ENCODE measurements at places on chromosomes 2 and 18.

DNA sequence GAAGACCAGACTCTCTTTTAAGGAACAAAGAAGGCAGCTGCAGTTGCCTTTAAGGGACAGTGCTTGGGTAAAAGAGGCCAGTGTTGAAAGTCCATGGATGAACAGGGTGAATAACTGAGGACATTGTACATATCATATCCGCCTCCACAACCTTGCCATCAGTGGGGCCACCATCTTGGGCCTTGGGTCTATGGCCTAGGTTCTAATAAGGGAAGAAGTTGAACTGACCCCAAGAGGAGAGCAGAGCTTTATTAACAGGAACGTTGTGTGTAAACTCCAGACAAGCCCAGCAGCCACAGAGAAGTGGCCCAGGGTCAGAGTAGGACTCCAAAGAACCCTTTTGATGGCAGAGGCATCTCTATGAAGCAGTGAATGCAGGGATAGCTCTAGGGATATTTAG is 332.8 kb downstream of the CYP26B1 start:
- no peak for DNase-seq
- H3K4me3 ChIP-seq: no peak overlapping the region
- no peaks in the 10 kb centered on the region for H3K36me3 ChIP-seq
- no peak overlapping the region for H3K27ac ChIP-seq
- H3K27me3 ChIP-seq: no peaks in the 10 kb centered on the region

GRCh38 chr2:10722252-10722825 is 909 bp downstream of the ATP6V1C2 start:
- peaks cover 46% of the 10 kb centered on the region for H3K4me1 ChIP-seq
- H3K27ac ChIP-seq: no peak overlapping the region
- no peak for DNase-seq

GRCh38 chr2:169513926-169514325 is 4.4 kb downstream of the KLHL41 start:
- no peak for DNase-seq
- H3K27me3 ChIP-seq: no peaks in the 10 kb centered on the region
- H3K27ac ChIP-seq: no peak overlapping the region
- H3K36me3 ChIP-seq: no peaks in the 10 kb centered on the region

DNA sequence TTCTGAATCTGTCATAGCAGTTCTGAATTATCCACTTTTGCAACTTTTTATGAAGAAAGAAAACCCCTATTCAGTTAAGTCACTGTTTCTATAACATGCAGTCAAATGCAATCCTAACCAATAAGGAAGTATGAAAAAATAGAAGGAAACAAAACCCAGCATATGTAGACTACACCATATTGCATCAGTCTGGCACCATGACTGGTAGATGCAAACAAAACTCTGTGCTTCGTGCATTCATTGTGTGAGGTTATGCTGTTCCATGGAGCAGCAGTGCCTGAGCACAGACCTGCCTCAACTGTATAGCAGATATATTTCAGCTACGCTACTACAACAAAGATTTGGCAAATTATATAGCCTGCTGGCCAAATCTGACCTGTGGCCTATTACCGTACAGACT is 325.5 kb downstream of the LRP1B start:
- H3K4me1 ChIP-seq: no peaks in the 10 kb centered on the region
- no peak overlapping the region for H3K27ac ChIP-seq
- no peaks in the 10 kb centered on the region for H3K36me3 ChIP-seq
- H3K27me3 ChIP-seq: no peaks in the 10 kb centered on the region
- no peak for DNase-seq

- H3K27ac ChIP-seq: no peak overlapping the region
- H3K4me1 ChIP-seq: no peaks in the 10 kb centered on the region
- H3K27me3 ChIP-seq: no peaks in the 10 kb centered on the region
- H3K36me3 ChIP-seq: no peaks in the 10 kb centered on the region
- no peak for DNase-seq
These were observed 447.6 kb upstream of the CHST9 start for GRCh38 chr18:27632706-27633105.

DNA sequence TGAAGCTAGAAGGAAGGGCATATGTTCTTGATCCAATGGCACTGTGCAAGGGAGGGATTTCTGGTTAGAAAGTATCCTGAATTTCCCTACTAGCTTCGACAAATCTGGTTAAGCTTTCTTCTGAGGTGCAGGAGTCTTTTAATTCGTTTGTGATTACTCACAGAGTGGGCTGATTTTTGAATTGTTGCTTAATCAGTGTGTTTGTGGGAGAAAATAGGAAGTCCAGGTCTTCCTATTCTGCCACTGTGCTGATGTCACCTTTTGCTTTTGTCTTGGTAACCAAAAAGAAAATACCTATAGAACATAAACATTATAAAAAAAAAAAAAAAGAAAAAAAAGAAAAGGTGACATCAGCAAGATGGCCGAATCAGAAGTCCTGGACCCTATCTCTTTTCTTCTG is 1008.6 kb downstream of the TSN start:
- no peak overlapping the region for H3K27ac ChIP-seq
- H3K36me3 ChIP-seq: no peaks in the 10 kb centered on the region
- DNase-seq: no peak

DNA sequence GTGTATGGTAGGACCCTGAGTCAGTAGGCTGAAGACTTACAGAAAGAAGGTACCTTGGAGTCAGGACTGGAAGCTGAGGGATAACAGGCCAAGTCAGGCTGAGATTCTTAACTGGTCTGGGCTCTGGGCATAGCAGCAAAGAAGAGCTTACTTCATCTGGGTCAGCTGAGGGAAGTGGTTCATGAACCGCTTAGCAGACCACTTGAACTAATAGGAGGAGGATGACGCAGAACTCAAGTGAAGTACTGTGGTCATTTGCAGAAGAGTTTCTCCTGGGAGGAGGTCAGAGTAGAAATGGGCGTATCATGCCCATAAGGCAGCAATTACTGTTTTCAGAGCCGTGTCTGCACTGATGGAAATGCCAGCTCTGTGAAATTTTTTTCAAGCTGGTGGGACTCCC is 164.5 kb downstream of the LCLAT1 start:
- H3K27me3 ChIP-seq: no peaks in the 10 kb centered on the region
- H3K36me3 ChIP-seq: no peaks in the 10 kb centered on the region
- no peak overlapping the region for H3K27ac ChIP-seq
- DNase-seq: no peak
- no peak overlapping the region for H3K4me3 ChIP-seq

DNA sequence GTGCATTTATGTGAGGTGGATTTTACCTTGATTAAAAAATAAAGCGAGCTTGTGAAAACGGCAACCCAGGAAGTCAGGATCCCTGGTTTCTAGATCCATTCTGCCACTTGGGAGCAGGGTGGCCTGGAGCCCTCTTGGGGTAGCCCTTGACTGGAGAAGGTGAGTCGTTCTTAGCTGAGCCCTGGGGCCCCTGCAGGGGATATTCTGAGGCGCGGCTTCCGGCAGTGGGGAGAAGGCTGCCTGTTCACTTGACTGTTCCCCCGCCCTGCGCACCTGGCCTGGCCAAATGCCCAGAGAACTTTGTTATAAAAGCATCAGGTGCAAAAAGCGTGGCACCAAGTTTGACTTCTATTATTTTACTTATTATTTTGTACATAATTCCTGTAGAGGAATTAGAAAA is 221.9 kb downstream of the DYSF start:
- peak; percentile 64 for DNase-seq
- H3K27me3 ChIP-seq: no peaks in the 10 kb centered on the region
- no peaks in the 10 kb centered on the region for H3K36me3 ChIP-seq
- 0 out of 2 replicates have a peak, but pooled peaks cover 7% of the 10 kb centered on the region for H3K4me1 ChIP-seq
- no peak overlapping the region for H3K27ac ChIP-seq

- H3K4me3 ChIP-seq: no peak overlapping the region
- H3K27ac ChIP-seq: no peak overlapping the region
- DNase-seq: no peak
- 0 out of 2 replicates have a peak, but pooled peaks cover 7% of the 10 kb centered on the region for H3K4me1 ChIP-seq
- no peaks in the 10 kb centered on the region for H3K36me3 ChIP-seq
These were observed 240.2 kb downstream of the FSIP2 start for GRCh38 chr2:185978634-185979407.

DNA sequence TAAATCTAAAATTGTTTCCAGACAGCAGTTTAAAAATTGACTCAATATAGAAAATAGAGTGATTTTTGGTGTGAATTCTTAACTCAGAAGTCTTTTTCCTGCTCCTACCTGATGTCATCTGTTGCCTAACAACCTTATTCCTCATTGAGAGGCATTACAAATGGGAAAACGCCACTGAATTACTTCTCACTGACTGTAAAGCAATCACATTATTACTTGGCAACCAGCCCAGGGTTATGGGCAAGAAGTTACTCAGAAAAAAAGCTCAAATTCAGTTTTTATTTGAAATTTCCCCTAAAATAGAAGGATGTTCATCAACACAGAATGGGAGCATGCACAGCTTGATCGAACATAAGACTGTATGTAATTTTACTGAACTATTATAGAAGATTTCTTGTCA is 201.8 kb upstream of the GULP1 start:
- no peaks in the 10 kb centered on the region for H3K4me1 ChIP-seq
- H3K4me3 ChIP-seq: no peak overlapping the region
- H3K27me3 ChIP-seq: no peaks in the 10 kb centered on the region
- no peak for DNase-seq

GRCh38 chr2:190864375-190864774 is 16.2 kb upstream of the GLS start:
- peaks cover 18% of the 10 kb centered on the region for H3K4me1 ChIP-seq
- H3K36me3 ChIP-seq: no peaks in the 10 kb centered on the region
- H3K27ac ChIP-seq: no peak overlapping the region
- no peaks in the 10 kb centered on the region for H3K27me3 ChIP-seq
- no peak for DNase-seq

- no peak overlapping the region for H3K27ac ChIP-seq
- DNase-seq: no peak
- no peak overlapping the region for H3K4me3 ChIP-seq
- H3K27me3 ChIP-seq: no peaks in the 10 kb centered on the region
- no peaks in the 10 kb centered on the region for H3K36me3 ChIP-seq
These were observed 54.4 kb downstream of the CCDC88A start for GRCh38 chr2:55365303-55365702.

DNA sequence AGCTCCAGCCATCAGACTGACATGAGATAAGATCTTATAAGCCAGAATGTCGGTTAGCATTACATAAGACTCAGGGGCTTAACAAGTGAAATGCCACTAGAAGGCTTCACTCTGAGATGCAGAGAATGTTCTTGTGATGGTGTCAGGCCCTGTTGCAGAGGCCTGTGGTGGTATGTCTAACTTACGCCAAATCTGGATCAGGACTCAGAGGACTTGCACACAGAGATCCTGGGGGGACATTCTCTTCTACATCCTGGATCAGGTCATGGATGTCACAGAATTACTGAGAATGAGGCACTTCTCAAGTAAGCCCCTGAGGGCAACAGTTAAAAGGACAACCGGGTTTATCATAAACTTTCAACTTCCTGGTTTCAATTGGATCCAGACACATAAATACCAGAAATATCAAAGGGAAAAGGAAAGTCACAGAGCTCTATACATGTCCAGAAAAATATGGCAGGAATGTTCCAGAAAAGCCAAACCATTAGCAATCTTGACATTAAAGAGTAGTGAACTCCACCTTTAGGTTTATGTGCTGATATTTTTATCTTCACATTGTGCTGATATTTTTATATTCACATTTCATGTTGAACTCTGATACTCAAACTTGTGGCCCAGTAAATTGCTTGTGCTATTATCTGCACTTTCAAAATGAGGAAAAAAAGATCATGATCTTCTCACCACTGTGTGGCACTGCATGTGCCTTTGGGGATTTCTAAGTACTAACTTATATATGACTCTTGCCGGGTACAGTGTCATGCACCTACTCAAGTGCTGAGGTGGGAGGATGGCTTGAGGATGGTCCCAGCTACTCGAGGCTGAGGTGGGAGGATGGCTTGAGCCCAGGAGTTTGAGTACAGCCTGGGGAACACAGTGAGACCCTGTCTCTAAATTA is 137.5 kb upstream of the RNF152 start:
- no peak for DNase-seq
- H3K4me3 ChIP-seq: no peak overlapping the region

- no peak overlapping the region for H3K27ac ChIP-seq
- no peaks in the 10 kb centered on the region for H3K27me3 ChIP-seq
- peaks cover 5% of the 10 kb centered on the region for H3K4me1 ChIP-seq
- no peak overlapping the region for H3K4me3 ChIP-seq
These were observed 38.0 kb downstream of the CYP1B1 start for GRCh38 chr2:38037757-38038621.

- H3K4me1 ChIP-seq: no peaks in the 10 kb centered on the region
- no peaks in the 10 kb centered on the region for H3K36me3 ChIP-seq
- H3K4me3 ChIP-seq: no peak overlapping the region
- DNase-seq: no peak
These were observed 461.3 kb upstream of the SOX11 start for GRCh38 chr2:5230855-5231254.

- no peak for DNase-seq
- no peaks in the 10 kb centered on the region for H3K4me1 ChIP-seq
- no peaks in the 10 kb centered on the region for H3K27me3 ChIP-seq
These were observed 88.2 kb downstream of the CRACDL start for GRCh38 chr2:98847853-98848252.

- H3K4me3 ChIP-seq: no peak overlapping the region
- no peak for DNase-seq
- H3K36me3 ChIP-seq: no peaks in the 10 kb centered on the region
- H3K27me3 ChIP-seq: no peaks in the 10 kb centered on the region
- H3K27ac ChIP-seq: no peak overlapping the region
- H3K4me1 ChIP-seq: no peaks in the 10 kb centered on the region
These were observed 73.5 kb downstream of the LIMS1 start for GRCh38 chr2:108607706-108608301.

DNA sequence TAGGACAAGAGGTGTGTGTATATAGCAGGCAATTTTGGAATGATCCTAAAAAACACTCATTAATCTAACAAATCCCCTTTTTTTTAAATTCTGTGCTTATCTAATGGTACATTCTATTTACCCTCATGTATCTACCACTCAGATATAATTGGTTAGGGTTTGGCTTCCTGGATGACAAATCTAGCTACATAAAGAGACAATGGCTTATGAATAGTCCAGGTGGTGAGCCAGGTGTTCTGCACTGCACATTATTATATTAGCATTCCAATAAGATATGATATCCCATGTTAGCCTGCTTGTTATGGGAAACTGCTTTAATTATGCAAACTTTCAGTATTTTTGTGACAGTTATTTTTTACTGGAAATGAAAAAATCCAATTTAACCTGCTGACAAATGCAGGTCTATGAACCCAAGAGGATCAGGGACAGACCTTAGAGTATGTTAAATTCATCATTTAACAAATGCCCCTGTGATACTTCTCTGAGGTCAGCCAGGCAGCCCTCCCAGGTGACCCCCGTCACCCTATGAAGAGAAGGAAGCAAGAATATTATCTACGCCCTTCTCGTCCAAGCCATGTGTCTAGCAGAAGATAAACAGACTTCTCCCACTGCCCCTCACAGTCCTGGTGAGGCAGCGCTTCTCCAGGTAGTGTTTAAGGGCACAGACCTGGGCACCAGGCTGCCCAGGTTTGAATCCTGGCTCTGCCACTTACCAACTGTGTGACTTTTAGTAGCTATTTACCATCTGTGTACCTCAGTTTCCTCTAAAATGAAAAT is 83.0 kb downstream of the ADD2 start:
- DNase-seq: no peak
- no peaks in the 10 kb centered on the region for H3K36me3 ChIP-seq
- H3K27ac ChIP-seq: no peak overlapping the region
